ENCODE measurements at places on chromosomes 2 and 18.

DNA sequence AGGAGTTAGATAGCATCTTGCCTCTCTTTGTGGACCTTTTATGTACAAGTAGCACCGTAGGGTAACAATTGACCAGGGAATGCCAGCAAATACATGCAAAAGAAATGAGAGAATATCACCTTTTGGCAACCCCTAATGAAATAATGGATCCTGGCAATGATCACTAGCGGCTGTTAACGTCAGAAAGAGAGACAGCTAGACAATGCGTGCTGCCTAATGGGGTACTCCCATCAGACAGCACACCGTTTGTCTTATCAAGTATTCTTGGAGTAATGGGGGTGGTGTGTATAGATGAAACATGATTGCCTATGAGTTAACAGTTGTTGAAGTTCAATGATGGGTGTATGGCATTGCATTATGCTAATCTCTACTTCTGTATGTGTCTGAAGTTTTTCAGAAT, 1.6 kb downstream of the ELAC1 start:
- no peak for DNase-seq

GRCh38 chr18:29594493-29594892, 1417.6 kb upstream of the CDH2 start:
- DNase-seq: no peak

DNA sequence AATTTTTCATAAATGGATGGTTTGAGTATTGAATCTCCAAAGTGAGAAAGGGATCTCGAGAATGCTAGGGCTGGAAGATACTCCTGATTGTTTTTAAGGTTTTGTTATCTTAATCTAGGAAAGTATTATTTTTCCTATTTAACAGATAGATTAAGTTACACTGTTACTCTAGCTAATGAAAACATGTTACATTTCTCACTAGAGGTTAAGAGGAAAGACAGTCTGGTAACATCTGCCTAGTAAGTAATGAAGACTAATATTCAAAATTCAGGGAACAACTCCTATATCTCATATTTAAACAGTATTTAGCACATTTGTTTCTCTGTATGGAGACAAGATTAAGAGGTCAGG, 2.0 kb downstream of the GALNT3 start:
- no peak for DNase-seq

DNA sequence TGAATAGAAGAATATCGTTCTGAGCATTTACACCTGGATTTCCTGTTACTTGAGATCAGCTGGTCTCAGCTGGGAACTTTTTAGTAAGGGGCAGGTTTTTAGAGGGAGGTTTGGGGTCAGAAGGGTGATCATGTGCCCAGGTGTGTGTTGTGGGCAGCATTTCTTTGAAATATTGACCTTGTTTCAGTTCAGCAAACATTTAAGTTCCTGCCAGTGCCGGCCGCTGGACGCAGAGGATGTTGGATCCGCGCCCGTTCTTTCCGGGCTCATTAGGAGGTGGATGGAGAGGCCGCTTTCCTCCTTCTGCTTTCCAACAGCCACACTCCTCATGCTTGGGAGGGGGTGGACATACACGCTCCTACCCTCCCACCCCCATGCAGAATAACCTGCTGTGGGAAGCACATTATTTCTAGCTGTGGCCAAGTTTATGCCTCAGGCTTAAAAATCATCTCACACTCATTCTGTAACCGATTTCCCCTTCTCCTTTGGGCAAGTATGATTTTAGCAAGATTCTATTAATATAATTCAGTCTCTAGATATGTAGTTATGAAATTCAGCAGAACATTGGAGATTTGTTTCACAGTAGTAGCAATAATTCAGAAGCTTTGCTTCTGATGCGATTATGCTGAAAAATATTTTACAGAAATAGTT, 131.4 kb downstream of the ZNF236 start:
- DNase-seq: no peak

GRCh38 chr2:86302320-86302719, 35.1 kb downstream of the REEP1 start:
- no peak for DNase-seq
